ENCODE measurements at places on chromosomes 5 and 9.
A peak's percentile ranks its signal among the peaks of the same experiment; 100 is the strongest.

- DNase-seq: no peak
Measured at GRCh38 chr5:7395947-7396712, at the start of gene ADCY2. ADCY2 (plus strand) TSS chr5:7396138; CDS start chr5:7396297, 159 bp downstream.

DNA sequence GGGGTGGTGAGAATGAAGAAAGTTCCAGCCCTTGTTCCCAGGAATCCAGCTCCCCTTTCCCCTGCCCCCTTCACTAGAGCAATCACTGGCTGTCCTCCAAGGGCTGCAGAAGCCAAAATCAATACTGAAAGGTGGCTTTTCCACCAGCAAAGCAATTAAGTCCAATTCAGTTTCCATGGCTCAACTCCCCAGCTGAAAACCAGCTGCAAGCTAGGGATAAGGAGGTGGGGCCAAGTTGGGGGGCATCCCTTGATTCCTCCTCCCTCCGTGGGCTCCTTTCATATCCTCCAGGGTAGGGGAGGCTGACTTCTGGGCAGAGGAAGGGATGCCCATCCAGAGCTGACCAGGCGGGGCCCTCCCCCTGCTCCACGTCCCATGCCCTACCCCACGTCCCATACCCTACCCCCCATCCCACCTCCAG is 22.7 kb downstream of the CAMK2A start:
- no peak for DNase-seq

GRCh38 chr5:145991044-145991575 is 54.7 kb downstream of the SH3RF2 start:
- DNase-seq: peak; percentile 43

DNA sequence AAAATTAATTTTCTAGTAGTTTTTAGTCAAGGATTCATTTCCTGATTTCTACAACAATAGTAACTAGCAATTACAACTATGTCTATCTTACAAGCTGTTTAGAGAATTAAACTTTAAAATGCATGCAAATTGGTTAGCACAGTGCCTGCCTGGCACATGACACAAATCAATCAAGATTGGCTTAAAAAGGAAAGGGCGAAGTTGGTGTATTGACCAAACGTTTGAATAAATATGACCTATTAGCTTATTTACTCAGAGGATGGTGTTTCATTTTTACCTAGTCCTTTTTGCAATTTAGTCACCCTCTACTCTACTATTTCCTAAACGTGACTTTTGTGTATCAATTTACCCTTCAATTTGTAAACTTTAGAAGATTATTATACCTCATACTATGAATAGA is 83.5 kb downstream of the GDA start:
- DNase-seq: no peak

GRCh38 chr5:113771483-113771882 is 258.0 kb downstream of the YTHDC2 start:
- no peak for DNase-seq

DNA sequence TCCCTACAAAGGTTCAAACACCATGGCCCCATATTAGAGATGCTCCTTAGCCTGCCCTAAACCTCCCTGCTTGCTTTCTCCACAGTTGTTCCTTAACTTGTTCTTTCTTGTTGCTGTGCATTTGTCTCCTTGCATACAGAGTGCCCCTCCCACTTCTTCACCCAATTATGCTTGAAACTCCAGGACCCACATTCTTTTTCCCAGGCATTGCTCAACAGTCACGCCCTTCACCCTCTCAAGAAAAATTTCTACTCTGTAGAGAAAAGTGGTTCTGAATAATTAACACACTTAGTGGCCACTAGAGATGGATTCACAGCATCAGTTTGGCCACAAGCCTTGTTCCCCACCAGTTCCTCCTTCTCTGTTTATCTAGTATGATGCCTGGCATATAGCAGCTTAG is 57.7 kb downstream of the NREP start:
- no peak for DNase-seq

GRCh38 chr9:20921362-20921761 is 110.1 kb downstream of the HACD4 start:
- DNase-seq: peak; percentile 14

GRCh38 chr9:74369844-74370243 is 127.3 kb upstream of the RORB start:
- DNase-seq: no peak

- no peak for DNase-seq
Measured at GRCh38 chr5:135238622-135239452, 160.2 kb downstream of the MACROH2A1 start.

DNA sequence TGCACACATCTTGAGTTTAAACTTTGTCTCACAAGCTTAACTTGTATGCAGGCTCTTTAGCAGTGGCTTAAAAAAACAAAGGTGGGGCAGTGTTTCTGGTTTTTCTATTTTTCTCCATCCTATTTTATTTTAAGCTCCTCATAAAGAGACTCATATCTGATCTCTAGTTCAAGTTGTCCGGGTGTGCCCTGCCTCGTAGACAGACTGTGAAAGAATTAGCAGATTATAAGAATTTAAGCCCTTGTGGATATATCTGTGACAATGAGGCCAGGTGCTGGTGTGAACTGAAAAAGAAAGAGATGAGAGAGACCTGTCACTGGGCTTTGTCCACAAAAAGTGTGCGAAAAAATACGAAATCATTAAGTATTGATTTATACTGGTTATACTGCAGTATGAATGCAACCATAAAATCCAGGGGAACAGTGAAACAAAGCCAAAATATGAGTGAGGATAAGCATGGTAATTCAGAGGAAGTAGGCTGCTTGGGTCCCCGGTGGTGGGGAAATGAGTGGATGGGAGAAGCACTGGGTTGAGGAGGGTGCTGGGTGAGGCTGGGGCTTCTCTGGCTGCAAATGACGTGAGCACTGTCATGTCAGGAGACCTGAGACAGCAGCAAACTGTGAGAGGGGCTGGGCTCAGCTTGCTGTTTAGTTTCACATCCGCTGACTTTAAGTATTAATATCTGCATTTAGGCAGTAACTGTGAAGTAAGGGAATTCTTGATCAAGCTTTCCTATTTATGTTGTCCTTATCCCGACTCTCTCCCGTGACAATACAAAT is 179.7 kb upstream of the ANKRD55 start:
- DNase-seq: no peak

GRCh38 chr5:99030906-99031440 is 102.2 kb upstream of the CHD1 start:
- DNase-seq: no peak

DNA sequence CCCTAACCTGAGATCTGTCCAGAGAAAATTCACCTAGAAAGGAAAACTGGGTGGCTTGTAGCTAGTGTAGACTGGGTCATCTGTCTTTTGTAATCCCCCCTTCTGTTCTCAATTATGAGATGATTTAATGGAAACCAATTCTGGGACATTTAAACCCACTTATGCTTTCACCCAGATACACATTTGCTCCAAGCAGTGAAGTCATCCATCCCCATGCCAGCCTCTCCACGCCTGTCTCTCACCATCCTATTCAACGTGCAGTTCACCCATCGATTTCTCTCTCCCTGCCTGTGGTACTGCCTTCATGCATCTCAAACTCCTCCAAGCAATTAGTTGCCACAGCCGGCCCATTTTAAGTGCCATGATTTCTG is 1.8 kb downstream of the PHF19 start:
- no peak for DNase-seq

DNA sequence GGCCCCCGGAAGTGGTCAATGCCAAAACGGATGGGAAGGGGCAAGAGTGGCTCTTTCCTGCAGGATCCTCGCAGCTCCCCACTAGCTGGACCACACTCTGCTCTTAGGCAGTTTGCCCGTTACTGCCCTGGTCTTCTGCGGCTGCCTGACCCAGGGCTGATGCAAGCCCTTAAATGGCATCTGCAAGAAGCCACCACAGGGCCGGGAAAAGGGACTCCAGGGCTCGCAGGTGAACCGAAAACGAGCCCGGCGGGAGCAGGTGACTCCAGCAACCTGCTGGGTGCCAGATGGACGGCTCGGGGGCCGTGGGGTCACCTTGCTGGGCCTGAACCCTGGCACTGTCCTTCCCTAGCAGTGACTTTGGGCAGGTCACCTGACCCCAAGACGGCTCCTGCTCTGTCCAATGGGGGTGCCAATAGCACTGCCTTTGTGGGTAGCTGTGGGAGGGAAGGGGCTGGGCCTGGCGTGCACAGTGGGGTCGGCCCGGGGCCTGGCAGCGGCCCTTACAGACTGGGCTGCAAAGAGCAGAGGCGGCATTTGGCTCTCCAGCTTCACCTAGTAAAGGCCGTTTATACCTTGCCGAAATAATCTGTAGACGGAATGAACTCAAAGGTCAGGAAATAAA is 1.3 kb downstream of the TMEM250 start:
- DNase-seq: peak; percentile 39

- no peak for DNase-seq
Measured at GRCh38 chr5:146051678-146052077, 53.7 kb downstream of the PLAC8L1 start.

DNA sequence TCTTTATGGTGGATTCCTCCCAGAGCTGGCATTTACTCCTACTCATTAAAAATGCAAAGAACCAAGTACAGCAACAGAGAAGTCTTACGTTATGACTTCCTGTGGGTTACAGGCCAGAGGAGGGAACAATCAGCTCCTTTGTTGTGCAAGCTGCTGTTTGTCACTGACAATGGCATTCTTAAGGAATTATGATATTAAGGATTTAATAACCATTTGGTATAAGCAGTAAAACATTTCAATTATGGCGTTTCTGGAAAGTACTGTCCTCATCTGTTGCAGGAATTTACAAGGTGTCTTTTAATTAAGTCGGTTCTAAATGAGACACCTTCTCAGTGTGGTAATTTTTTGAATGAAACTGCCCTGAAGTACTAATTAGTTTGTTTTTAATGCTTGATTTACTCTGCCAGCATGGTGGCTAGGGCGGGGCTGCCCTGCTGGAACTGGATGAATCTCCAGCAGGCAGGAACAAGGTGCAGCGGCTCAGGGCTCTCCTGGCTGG is 49.1 kb upstream of the VDAC1 start:
- DNase-seq: peak; percentile 76

GRCh38 chr5:156591631-156592030 is 258.5 kb upstream of the PPP1R2B start:
- DNase-seq: no peak

- peak; percentile 70 for DNase-seq
Measured at GRCh38 chr9:68560071-68560844, 19.6 kb upstream of the TMEM252 start.

GRCh38 chr9:132683873-132684272 is 13.6 kb downstream of the GTF3C4 start:
- DNase-seq: no peak

DNA sequence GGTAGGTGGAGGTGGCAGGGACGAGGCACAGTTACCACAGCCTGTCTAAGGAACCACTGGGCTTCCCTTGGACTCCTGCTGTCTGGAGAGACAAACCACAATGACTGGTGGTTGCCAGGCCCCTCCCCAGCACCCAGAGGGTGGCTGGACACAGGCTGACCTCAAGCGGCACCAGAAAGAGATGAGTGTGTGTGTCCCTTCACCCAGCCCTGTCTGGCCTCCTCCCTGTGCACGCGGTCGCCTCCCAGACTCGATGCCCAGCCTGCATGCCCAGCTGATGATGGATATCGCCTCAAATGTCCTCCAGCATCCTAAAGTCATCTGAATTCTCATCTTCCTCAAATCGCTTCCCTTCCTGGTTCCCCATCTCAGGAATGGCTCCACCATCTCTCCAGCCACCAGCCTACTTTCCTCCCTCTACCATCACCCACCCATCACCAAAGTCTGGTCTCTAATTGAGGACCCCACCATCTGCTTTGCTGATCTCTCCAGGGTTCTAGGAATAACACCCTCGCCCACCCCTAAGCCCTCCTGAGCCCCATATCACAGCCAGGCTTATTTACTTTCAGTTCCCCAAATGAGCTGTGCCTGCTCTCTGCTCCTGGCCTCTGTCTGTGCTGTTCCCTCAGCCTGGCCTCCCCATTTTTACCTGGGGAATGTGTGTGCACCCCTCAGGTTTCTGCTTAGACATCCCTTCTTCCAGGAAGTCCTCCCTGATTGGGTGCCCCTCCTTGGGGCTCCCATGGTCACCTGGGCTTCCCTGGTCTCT is 52.5 kb upstream of the GGTA1 start:
- no peak for DNase-seq

- DNase-seq: no peak
Measured at GRCh38 chr5:57246426-57246825, 72.6 kb downstream of the GPBP1 start.

GRCh38 chr9:129923589-129923988 is 88.3 kb downstream of the USP20 start:
- no peak for DNase-seq

- DNase-seq: no peak
Measured at GRCh38 chr5:4571248-4571948, 568.7 kb upstream of the ADAMTS16 start.

DNA sequence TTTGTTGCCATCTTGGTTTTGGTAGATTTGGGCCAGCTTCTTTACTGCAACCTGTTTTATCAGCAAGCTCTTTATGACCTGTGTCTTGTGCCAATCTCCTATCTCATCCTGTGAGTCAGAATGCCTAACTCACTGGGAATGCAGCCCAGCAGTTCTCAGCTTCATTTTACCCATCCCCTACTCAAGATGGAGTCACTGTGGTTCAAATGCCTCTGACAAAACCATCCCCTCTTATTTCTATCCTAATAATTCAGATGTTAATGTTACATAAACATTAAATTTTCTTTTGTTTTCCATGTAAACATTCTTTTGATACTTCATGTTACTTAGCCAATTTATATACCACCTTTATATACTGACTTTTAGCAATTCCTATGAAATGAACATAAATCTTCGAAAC is 746.3 kb downstream of the CDH18 start:
- no peak for DNase-seq

DNA sequence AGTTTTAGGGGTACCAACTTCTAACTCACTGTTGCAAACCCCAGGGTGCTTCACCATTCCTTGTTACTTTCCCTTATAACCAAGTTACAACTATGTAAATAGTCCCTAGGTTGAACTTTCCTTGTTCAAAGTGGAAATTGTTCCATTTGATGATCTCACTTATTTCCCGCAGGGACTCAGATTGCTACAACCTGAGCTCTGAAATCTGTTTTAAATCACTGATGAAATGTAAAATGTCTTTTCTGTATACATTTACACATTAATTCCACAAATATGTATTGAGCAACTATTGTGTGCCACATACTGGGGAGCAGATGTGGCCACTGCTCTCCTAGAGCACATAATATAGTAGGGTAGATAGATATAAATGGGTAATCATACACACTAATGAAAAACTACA is 69.1 kb upstream of the TARS1 start:
- DNase-seq: peak; percentile 42

DNA sequence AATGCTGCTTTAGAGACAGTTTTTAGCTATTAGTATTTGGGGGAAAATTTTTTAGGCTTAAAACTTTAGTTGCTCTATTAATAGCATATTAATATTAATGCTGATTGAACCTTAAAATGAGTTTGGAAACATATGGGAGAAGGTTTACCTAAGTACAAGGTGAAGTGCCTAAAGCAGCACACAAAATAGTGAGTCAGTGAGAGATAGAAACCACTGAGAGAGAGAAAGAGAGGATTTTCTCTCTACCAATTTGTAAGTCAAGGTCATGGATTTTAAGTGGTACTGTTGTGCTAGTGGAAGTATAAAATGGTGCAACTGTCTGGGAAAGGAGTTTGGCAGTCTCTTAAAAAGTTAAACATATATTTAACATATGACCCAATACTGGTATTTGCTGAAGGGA is 64.9 kb downstream of the MARCHF3 start:
- DNase-seq: no peak

All from cardiac fibroblast (primary cell).